ENCODE measurements at places on chromosomes 6 and 20.
A peak's percentile ranks its signal among the peaks of the same experiment; 100 is the strongest.

DNA sequence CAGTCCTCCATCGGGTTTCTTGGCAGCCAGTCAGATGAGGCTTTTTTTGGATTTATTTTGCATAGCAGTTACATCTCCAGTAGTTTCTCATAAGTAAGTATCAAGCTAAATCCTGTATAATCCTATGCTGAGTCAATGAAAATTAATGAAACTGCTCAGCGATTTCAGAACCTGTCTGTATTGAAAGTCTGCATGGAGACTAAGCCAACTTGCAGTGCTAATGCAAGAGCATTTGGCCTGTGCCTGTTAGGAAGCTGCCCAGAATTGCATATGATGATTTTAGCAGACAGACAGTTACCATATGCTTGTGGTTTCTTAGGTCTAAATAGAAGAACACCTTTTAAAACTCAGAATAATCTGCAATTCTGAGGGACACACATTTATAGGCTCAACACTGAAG lies 25.2 kb upstream of the LRRN4 start:
- no peak for DNase-seq

GRCh38 chr6:100465701-100466409 lies 1.1 kb upstream of the SIM1 start:
- no peak for DNase-seq

- no peak for DNase-seq
Measured at GRCh38 chr20:38291966-38292365, 12.0 kb upstream of the BPI start.

DNA sequence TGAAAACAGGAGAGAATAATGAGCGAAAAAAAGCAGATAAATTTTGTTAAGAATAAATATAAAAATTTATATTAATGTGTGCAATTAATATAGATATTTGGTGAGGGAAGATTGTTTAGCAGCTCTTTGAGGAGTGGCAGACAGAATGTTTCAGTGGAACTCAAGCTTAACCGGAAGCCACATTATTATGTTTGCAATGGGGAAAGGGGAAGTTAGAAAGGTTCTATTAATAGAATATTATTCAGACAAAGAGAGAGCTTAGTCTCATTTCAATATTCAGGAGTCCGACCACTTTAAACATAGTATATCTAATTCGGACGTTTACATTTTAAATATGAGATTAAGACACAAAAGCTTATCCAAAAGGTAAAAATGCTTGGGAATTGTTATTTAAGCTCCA lies 81.6 kb upstream of the KHDRBS2 start:
- DNase-seq: no peak

DNA sequence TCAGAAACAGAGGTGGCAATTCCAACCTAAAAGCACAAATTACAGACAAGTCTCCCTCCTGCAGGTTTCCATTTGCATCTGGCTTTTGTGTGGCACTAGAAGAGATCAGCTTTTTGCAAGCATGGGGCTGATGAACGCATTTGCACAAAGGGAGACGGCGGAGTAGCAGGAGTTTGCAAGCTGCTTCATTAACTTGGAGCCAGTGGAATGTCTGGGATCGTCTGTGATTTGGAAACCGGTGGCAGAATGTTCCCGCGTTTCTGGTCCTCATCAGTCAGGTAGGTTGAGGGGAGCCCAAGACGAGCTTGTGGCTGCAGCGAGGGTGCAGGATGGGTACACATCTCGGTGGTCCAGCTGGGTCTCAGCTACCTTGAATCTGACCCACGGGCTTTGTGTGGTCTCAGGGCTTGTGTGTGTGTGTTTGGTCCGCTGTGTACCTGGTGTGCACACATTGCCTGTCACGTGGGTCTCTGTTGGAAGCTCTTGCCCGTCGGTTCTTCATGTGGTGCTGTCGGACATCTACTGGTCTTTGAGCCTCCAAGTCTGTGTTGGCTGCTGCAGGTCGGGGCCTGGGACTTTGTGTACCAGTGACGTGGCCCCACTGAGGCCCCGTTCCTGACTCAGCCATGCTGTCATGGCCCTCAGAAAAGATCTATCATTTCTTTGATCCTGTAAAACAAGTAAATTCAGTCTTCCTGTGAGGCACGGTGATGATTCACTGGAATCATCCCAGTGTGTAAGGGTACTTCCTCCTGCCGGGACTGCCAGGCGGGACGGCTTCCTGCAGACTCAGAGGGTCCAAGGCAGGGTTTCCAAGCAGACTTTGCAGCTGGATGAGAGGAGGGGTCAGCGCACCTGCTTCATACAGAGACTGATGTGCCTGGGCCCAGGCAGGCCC lies 12.4 kb upstream of the MYT1 start:
- no peak for DNase-seq

DNA sequence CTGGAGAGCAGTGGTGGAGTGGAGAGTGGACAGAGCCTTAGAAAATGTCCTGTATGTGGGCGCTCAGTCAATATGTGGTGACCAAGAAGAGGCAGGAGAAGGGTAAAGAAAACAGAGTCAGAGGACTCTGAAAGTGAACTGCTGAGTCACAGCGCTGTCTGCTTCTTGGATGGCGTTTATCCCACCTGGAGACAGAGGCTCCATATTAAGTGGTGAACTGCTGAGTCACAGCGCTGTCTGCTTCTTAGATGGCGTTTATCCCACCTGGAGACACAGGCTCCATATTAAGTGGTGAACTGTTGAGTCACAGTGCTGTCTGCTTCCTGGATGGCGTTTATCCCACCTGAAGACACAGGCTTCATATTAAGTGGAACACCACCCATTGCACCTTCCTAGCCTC lies 119.3 kb upstream of the RALGAPA2 start:
- DNase-seq: no peak

GRCh38 chr6:38974389-38975151 lies 74.0 kb upstream of the GLP1R start:
- no peak for DNase-seq

DNA sequence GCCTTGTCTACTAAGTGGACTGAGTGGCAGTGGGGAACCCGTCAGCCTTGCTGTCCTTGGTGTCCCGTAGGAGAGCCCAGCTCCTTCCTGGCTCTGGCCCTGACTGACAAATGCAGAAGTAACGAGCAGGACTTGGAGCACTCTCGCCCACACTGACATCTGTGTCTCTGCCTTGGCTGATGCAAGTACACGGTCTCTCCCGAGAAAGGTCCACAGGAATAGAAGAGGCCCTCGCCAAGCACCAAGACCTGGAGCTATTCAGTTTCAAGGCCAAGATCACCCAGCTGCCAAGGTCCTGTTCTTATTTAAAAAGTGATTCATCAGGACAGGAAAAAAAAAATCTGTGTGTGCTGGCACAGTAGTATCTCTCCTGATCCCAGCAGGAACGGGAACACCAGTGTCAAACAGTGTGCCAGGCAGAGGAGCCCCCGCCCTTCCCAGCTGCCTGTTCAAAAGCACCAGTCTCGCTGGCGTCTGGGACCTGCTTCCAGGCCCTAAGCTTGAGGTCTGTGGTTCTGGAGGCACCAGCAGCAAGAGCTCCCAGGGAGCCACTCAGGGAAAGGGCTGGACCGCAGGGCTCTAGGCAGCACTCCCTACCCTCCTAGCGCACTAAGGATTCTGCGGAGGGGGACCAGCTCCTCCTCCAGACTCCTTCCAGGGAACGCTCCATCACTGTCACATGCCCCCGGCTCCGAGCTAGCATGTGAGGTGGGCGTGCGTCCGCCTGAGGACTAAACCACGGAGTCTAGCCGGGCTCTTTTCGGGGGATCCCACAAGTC lies 376.9 kb downstream of the RNGTT start:
- DNase-seq: no peak

DNA sequence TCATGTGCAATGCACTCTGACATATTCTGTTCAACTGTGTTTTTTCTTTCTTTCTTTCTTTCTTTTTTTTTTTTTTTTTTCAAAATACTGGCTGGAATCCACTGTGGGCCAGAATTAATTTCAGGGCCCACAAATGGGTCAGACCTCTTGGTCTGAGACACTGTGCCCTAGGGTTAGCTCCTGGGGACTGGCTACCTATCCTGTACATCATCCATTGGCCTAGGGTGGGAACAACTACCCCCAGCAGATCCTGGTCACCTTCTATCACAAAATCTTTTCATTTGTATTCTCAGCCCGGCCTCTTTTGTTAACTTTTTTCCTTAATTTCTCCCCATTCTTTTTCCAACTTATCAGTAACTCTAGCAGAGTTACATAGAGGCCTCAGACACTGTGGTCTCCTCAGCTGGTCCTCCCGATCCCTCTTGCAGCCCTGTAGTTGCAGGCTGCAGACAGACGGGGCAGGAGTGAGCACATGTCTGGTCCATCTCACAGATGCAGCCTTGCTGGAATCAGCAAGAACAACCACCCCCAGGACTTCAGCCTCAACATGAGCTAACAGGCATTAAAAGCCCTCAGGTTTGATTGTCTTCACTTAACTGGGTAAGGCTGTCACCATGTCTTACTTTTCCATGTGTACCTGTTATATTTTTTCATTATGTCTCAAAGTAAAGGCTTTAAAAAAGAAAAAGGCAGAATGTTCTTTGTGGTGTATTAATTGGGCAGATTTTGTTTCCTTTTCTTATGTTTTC lies 41.3 kb downstream of the TXLNB start:
- peak; percentile 70 for DNase-seq

- no peak for DNase-seq
Measured at GRCh38 chr6:12339808-12340487, 49.8 kb downstream of the EDN1 start.

DNA sequence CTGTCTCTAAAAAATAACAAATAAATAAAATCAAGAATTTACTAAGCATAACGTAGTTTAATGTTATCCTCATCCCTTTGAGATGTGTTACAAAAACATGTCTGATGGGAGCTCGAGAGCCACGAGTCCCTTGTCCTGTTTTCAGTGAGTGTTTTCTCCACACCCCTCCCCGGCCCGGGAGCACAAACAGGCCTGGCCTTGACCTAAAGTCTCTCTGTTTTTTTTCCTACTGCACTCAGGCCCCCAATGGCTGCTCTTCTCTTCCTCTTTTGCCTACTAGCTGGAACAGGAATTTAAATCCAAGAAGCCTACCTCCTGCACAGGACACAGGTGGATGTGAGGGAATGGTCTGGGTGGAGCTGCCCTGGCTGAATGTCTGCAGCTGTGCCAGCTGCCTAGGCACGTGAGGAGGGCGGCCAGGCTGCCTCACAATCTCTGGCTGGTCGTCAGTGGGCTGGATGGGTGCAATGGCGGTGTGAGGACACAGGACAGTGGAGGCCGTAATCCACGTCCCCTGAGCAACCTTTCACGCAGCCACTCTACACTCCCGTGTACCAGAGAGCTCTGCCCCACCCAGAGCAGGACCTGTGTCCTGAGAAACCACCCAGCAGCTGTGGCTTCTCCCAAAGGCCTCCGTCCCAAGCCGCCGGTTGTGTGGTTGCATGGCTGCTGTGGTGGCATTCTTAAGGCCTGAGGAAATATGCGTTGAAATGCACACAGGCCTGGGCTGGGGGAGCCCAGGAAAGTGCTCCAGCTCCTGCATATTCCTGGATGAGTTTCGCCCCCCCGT lies 117.5 kb downstream of the FAM120B start:
- no peak for DNase-seq

DNA sequence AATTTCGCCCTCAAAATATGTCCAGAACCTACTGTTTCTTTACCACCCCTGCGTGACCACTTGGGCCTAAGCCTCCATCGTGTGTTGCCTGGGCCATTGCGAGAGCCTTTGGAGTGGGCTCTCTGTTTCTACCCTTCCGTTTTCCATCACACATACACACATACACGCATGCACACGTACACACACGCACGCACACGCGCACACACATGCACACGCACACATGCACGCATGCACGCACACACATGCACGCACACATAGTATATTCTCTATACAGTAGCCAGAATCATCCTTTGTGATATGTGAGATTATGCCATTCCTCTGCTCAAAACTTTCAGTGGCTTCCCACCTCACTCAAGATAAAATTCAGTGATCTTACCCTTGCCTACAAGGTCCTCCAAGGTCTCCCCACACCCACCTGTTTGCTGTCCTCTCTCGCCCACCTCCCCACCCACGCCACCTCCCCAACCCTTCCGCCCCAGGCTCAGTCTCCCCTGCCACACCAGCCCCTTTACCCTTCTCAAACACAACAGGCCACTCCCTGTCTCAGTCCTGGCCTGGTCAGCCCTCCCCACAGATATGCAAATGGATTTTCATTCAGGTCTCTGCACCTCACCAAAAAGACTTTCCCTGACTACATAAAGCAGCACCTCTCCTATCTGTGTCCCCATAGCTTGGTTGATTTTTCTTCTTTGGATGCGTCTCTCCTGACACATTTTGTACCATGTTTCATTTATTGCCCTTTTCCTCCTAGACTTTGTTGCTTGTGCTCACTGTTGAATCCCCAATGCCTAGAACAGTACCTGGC lies 559.6 kb downstream of the CD83 start:
- DNase-seq: no peak

GRCh38 chr20:44746367-44747165 lies 901 bp downstream of the KCNK15 start:
- DNase-seq: no peak

- DNase-seq: no peak
Measured at GRCh38 chr6:44667226-44667625, 279.7 kb downstream of the CDC5L start.

- DNase-seq: no peak
Measured at GRCh38 chr6:161906571-161906970, 632.7 kb upstream of the AGPAT4 start.

GRCh38 chr6:71387179-71387578 lies 98.6 kb downstream of the OGFRL1 start:
- no peak for DNase-seq

GRCh38 chr6:37860226-37860839 lies 40.8 kb downstream of the ZFAND3 start:
- DNase-seq: no peak

GRCh38 chr6:33007831-33008400 lies 1.5 kb downstream of the HLA-DOA start:
- no peak for DNase-seq

DNA sequence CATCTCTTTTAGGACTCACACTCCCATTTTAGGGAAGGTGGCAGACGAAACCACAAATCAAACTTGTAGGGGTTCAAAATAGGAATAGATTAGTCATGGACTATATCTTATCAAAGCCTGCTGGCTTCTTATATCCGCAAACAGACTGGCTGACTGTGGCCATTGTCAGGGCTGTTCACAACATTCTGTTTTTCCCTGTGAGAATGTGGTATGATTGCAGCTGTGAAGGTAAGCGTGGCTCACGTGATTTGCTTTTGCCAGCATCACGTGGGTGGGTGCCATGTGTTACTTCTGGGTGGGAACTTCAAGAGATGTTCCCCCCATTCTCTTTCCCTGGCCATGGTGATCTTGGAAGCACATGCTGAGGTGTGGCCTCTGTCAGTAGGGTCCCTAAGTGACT lies 5.9 kb downstream of the IP6K3 start:
- no peak for DNase-seq

DNA sequence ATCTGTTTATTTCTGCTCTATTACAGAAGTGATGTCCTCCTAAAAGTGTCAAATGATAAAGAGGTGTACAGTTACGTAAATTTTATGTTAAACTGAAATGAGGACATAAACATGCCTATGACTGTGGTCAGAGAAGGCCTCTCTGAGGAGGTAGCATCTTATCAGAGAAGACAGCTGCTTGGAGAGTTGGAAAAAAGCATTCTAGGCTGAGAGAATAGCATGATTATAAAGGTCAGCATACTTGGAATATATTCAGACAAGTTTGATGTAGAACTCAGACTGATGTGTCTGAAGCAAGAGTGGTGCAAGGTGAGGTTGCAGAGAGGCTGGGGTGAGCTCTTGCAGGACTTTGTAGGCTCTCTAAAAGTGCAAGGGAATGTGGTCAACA lies 3.1 kb upstream of the PCNA start:
- DNase-seq: no peak

All from stimulated activated CD8-positive, alpha-beta memory T cell treated with anti-CD3 and anti-CD28 coated beads, Interleukin-4, amount 100 ng/mL, for 48 hours (primary cell).